ENCODE measurements at places on chromosomes 12 and 14.

DNA sequence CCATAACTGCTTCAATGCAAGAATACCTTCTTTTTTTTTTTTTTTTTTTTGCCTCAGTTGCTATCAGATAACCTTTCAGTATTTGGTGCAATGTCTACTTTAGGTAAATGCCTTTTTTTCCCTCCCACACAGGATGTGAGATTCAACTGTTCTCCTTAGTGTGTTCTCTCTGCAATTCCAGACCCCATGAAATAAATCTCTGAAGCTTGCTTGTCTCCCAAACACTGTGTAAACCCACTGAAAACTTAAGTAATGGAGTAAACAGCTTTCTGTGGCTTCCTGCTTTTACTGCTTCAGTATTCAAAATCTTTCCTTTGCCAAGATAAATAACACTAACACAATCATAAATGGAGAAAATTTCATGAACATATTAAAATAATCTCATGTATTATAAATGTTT is 55.8 kb upstream of the CLEC14A start:
- no peaks in the 10 kb centered on the region for H3K4me1 ChIP-seq
- H3K4me3 ChIP-seq: no peak overlapping the region
- no peak for DNase-seq
- no peak overlapping the region for H3K27ac ChIP-seq
- peaks cover 6% of the 10 kb centered on the region for H3K27me3 ChIP-seq
- H3K36me3 ChIP-seq: no peaks in the 10 kb centered on the region

DNA sequence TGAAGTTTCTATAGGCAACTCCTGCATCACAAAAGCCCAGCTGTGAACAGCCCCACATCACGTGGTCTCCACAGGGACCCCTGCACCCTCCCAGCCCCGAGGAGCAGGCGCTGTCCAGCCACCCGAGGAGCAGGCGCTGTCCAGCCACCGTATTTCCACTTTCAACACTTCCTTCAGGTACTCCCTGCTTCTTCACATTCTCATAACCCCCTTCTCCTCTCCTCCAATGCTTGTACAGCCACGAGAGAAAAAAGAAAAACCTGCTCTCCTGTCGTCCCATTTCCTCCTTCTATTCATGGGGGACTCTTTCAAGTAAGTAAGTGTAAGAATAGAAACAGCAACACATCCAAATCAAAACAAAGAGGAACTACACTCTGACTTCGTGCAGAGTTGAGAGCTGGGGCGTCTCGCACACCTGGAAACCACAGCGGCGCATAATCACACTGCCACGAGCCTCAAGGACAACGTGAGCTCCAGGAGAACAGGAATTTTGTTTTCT is 11.9 kb downstream of the CDC42BPB start:
- peak overlapping the region; percentile 46 for H3K27ac ChIP-seq
- peaks cover 30% of the 10 kb centered on the region for H3K4me1 ChIP-seq
- DNase-seq: no peak
- peaks cover 8% of the 10 kb centered on the region for H3K36me3 ChIP-seq
- no peak overlapping the region for H3K4me3 ChIP-seq
- H3K27me3 ChIP-seq: no peaks in the 10 kb centered on the region

GRCh38 chr12:30041096-30041495 is 257.4 kb upstream of the TMTC1 start:
- DNase-seq: no peak
- no peak overlapping the region for H3K27ac ChIP-seq
- peaks cover 29% of the 10 kb centered on the region for H3K4me1 ChIP-seq
- no peaks in the 10 kb centered on the region for H3K27me3 ChIP-seq

- H3K27me3 ChIP-seq: no peaks in the 10 kb centered on the region
- H3K4me1 ChIP-seq: no peaks in the 10 kb centered on the region
- H3K4me3 ChIP-seq: no peak overlapping the region
- no peak for DNase-seq
Measured at GRCh38 chr12:103249607-103250006, 246.2 kb downstream of the C12orf42 start.

DNA sequence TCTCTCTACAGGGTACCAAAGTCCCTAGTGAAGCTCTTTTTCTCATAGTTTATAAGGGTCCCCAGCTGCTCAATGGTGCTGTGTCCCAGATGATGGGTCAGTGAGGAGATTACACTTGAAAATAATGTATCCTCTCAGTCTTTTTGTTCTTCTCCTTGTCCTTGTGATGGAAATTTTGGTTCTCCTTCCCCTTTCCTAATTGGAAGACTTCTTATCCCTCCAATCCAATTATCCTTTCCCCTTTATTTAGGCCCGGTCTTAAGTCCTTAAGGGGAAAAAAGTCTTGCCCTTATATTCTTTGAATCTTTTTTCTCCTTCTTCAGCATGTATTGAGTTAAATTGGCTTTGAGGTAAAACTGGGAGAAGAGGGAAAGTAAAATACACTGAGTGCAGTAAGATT is 126.1 kb upstream of the PTPRQ start:
- H3K27ac ChIP-seq: no peak overlapping the region
- no peak for DNase-seq
- no peak overlapping the region for H3K4me3 ChIP-seq
- peaks cover 16% of the 10 kb centered on the region for H3K4me1 ChIP-seq
- no peaks in the 10 kb centered on the region for H3K36me3 ChIP-seq

- peak overlapping the region; percentile 67 for H3K27ac ChIP-seq
- H3K4me1 ChIP-seq: peaks cover 37% of the 10 kb centered on the region
- no peak for DNase-seq
Measured at GRCh38 chr12:116263844-116264243, 13.6 kb downstream of the MED13L start.

GRCh38 chr14:99195602-99196309 is 76.2 kb downstream of the BCL11B start:
- H3K4me3 ChIP-seq: no peak overlapping the region
- peaks cover 2% of the 10 kb centered on the region for H3K36me3 ChIP-seq
- peak; percentile 40 for DNase-seq
- H3K27ac ChIP-seq: no peak overlapping the region
- peaks cover 54% of the 10 kb centered on the region for H3K27me3 ChIP-seq

DNA sequence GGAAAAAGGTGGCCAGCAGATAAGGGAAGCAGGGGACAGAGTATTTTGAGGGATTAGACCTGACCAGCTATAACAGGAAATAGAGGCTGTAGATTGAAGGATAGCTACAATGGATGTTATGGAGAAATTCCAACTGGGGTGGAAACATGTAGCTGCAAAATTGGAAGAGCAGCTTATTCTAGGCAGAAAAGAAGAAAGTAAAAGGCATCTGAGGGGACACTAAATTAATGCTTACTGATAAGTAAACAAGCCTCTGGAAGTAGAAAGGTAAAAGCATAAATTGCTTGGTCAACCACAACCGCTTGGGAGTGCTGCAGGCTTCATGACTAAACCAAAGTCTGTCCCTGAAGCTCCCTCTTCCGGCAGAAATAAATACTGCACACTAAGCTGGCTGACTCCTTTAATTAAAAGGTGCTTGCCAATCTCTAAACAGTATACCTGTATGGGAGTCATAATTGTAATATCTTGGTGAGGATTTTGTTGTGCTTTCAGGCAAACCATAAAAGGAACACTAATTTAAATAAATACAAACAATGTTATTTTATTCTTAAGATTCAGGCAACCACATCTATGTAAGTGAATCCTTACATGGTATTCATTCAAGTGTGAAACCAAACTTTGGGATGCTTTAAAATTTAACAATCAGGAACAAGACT is 7.7 kb downstream of the UBC start:
- H3K27me3 ChIP-seq: no peaks in the 10 kb centered on the region
- no peak overlapping the region for H3K4me3 ChIP-seq
- DNase-seq: no peak
- peak overlapping the region; percentile 62 for H3K27ac ChIP-seq
- H3K4me1 ChIP-seq: peaks cover 47% of the 10 kb centered on the region
- H3K36me3 ChIP-seq: peaks cover 13% of the 10 kb centered on the region

GRCh38 chr14:36942522-36943245 is 229.7 kb downstream of the SLC25A21 start:
- peaks cover 16% of the 10 kb centered on the region for H3K27me3 ChIP-seq
- H3K4me3 ChIP-seq: no peak overlapping the region
- H3K4me1 ChIP-seq: peaks cover 8% of the 10 kb centered on the region
- no peak for DNase-seq
- H3K27ac ChIP-seq: no peak overlapping the region
- H3K36me3 ChIP-seq: no peaks in the 10 kb centered on the region

DNA sequence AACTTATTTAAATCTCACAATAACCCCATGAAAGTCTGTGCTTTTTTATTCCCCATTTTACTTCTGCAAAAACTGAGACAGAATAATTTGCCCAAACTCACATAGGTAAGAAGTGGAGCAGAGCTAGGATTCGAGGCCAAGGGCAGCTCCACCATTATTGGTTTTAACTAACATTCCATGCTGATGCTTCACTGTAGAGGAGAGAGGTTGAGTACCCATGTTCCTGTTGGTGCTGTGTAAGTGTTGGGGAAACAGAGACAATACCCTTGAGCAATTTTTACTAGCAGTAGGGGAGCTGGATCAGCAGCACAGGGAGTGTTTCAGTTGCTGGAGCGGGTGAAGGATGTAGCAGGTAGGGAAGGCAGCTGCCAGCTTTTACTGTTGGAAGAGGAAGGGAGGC is 21.1 kb downstream of the RASSF8 start:
- peaks cover 2% of the 10 kb centered on the region for H3K4me1 ChIP-seq
- no peaks in the 10 kb centered on the region for H3K27me3 ChIP-seq

- H3K27me3 ChIP-seq: peaks cover 29% of the 10 kb centered on the region
- no peak overlapping the region for H3K27ac ChIP-seq
- no peaks in the 10 kb centered on the region for H3K4me1 ChIP-seq
- no peaks in the 10 kb centered on the region for H3K36me3 ChIP-seq
- H3K4me3 ChIP-seq: no peak overlapping the region
Measured at GRCh38 chr14:94707494-94707893, 62.4 kb downstream of the GSC start.

- H3K27ac ChIP-seq: no peak overlapping the region
- no peak overlapping the region for H3K4me3 ChIP-seq
- no peaks in the 10 kb centered on the region for H3K27me3 ChIP-seq
- H3K36me3 ChIP-seq: peaks cover 2% of the 10 kb centered on the region
- no peak for DNase-seq
Measured at GRCh38 chr12:94053676-94054075, 94.7 kb upstream of the PLXNC1 start.

DNA sequence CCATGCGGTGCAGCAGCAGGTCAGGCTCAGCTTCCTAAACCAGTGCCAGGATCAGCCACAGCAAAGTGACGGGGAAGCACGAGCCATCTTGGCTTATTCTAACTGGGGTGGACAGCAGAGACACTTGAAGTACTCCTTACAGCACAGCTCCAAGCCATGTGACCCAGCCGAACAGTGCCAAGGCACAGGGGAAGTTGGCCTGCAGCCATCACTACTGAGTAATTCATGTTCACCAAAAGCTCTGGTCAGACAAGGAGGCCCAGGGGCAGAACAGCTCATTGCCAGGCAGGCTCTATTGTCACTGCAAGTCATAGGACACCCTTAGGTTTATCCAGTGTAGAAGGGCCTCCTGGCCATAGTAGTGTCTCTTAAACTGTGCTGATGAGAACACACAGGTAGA is 23.4 kb upstream of the SLC35F4 start:
- no peak overlapping the region for H3K4me3 ChIP-seq
- no peaks in the 10 kb centered on the region for H3K4me1 ChIP-seq
- DNase-seq: no peak

- peaks cover 2% of the 10 kb centered on the region for H3K36me3 ChIP-seq
- no peak for DNase-seq
- no peak overlapping the region for H3K27ac ChIP-seq
Measured at GRCh38 chr14:101191101-101191720, 287.7 kb upstream of the RTL1 start.

DNA sequence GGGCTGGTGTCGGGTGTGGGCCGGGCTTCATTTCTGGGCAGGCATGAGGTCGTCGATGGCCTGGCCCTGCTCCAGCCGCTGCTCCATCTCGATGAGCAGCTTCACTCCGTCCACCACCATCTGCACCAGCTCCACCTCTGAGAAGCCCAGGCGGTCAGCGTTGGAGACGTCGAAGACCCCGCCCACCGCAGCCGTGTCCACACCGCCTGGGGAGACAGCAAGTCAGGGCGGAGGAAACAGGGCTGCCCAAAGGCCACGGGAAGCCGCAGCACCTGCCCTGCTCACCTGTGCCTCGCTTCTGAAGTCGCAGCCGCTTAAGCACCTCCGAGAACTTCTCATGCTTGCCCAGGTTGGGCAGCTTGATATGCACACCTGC is 2.8 kb downstream of the CKB start:
- H3K27me3 ChIP-seq: no peaks in the 10 kb centered on the region
- H3K4me1 ChIP-seq: peaks cover 34% of the 10 kb centered on the region
- peak; percentile 92 for DNase-seq
- H3K4me3 ChIP-seq: no peak overlapping the region

DNA sequence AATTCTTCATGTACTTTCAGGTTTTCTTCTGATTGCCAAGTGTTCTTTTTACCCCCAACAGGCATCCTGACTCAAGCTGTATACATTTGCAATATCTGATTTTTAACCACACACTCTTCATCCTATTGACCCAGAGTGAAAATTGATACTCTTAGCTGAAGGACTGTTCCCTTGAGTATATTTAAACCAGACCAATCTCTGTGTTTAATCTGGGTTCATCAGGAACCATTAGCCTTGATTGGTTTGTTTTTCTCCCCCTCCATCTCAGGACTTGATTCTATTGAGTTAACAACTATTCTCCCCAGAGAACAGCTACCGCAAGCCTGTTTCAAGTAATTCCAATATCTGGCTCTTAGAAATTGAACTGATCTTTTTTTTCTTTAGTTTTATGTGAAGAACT is 222.3 kb upstream of the NOVA1 start:
- H3K36me3 ChIP-seq: no peaks in the 10 kb centered on the region
- no peak overlapping the region for H3K4me3 ChIP-seq
- DNase-seq: no peak
- no peaks in the 10 kb centered on the region for H3K4me1 ChIP-seq

DNA sequence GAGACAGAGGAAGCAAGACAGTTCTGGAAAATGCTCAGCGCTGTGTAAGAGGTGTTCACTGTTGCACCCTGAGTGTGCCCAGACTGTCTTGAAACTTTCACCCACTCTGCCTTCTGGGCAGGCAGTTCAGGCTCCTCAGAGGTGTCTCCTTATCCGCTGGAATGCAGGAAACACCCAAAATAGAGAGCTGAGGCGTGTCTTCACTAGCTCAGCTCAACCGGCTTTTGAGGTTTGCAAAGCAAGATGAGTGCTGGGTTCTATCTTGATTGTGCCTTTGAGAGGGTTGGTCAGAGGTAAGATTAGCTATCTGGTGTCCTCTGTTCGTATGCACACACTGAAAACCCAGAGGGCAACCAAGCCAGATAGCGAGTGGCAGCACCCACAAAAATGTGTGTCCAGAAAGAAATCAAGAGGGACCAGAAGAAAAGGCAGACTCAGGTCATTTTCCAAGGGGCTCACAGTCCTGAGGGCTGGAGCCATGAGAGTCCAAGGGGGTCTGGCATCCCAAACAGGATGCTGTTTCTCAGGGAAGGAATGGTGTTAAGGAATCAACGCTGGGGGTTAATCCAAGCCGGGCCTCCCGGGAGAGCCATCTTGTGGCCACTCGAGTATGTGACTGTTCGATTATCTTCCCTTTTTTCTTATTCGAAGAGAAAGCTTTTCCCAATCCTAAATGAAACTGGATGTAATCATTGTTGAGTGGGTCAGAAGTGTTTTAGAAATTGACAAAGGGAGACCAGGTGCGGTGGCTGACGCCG is 47.1 kb downstream of the TBX3 start:
- H3K36me3 ChIP-seq: no peaks in the 10 kb centered on the region
- peaks cover 8% of the 10 kb centered on the region for H3K27me3 ChIP-seq
- H3K4me1 ChIP-seq: no peaks in the 10 kb centered on the region
- H3K4me3 ChIP-seq: no peak overlapping the region
- no peak overlapping the region for H3K27ac ChIP-seq

- no peak overlapping the region for H3K4me3 ChIP-seq
- no peaks in the 10 kb centered on the region for H3K4me1 ChIP-seq
- peaks cover 5% of the 10 kb centered on the region for H3K36me3 ChIP-seq
- DNase-seq: no peak
Measured at GRCh38 chr14:38987781-38988180, 115.3 kb downstream of the SEC23A start.
